Tibial nerve (tissue), 4 donors: ENCODE measurements at places on chromosomes 11 and 22. TPM values are rescaled to one million over a fixed set of nuclear protein-coding genes. Genes with fewer than 3 reads are reported as not detected.

Gene GPR83
- not detected for total RNA-seq

Gene RGL4
- total RNA-seq, result not detected

Gene ATG13
- 137 TPM for total RNA-seq

Gene NCR3LG1
- 2.2 TPM for total RNA-seq

Gene PDE3B
- 15.3 TPM for total RNA-seq

Gene POU2AF1
- total RNA-seq, result not detected

Gene PLAAT5
- 6.7 TPM for total RNA-seq
